Stimulated activated CD8-positive, alpha-beta memory T cell treated with anti-CD3 and anti-CD28 coated beads, Interleukin-7, amount 100 ng/mL, for 48 hours (primary cell): ENCODE measurements at places on chromosomes 5 and 9.
A peak's percentile ranks its signal among the peaks of the same experiment; 100 is the strongest.

DNA sequence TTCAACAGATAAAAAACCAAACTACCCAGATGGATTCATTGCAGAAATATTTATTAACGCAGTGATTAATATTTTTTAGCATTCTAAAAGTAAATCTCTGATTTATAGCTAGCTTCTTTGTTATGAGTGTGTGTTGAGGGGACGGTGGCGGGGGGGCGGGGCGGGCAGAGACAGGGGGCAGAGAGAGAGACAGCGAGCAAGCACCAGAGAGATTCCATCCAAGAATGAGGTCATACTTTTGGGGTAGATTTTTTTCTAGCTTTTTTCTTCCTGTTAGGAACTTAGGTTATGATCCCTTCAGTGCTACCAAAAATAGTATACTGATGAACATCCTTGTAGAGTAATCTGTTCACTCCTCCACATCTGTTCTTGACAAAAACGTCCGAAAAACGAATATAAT is 500 bp upstream of the ZNF883 start:
- no peak for DNase-seq

DNA sequence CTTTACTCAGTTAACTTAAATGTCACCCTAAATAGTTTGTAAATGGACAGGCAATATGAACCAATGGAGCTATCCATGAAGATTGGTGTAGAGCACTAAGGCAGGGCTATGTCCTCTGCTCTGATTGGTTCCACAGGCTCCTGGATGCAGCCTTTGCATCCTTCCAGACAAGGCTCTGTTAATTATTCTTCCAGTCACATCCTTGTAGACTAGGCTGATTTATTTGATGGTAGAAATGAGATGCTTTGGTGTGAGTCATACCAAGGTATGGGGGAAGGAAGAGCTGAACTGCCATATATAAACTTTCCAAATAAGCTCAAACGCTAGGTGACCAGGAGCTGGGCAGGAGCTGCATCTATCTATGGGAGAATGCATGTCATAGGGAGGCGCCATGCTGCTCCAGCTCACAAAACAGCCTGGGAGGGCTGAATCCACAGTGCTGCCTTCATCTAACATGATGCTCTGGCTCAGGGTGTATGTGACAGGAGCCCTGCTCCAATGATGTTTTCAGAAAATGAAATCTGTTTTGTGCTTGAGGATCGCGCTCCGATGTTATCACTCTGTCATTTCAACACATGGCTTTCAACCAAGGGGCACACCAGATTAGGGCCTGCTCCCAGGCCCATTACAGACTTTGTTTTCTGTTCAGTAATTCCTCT is 818.0 kb upstream of the ZNF608 start:
- DNase-seq = no peak

GRCh38 chr9:71985297-71985911 is 74.0 kb downstream of the C9orf85 start:
- no peak for DNase-seq

- peak; percentile 31 for DNase-seq
Observed at GRCh38 chr5:140381972-140382371, 19.7 kb upstream of the ANKHD1 start.

GRCh38 chr5:50846261-50846660 is 179.8 kb downstream of the PARP8 start:
- no peak for DNase-seq

DNA sequence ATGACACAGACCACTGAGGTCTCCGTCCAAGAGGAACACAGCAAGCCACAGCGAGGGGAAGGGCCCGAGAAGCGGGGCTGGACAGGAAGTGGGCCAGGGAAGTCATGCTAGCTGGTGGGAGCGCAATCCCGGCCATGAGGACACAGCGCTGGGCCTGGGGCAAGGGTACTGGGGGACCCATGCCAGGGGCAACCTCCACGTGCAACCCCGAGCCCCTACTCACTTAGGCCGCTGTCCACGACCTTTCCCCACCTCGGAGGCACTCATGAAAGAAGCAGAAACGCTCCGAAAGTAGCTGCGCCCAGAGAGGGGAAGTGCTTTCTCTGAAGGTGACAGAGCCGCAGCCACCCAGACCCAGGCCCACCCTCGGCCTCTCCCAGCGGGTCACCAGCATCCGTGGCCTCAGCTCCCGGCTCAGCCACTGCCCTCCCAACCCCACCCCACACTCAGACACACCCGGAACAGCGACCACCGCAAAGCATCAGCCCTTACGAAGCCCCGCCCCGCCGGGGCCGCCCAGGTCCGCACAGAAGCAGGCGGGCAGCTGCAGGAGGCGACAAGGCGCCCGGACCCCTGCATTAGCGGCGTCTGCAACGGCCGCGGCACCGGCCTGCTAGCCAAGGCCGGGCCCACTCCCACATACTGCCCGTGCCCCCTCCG is 782 bp downstream of the BICD2 start:
- no peak for DNase-seq

GRCh38 chr5:163478126-163478981 is 17.9 kb downstream of the HMMR start:
- no peak for DNase-seq

DNA sequence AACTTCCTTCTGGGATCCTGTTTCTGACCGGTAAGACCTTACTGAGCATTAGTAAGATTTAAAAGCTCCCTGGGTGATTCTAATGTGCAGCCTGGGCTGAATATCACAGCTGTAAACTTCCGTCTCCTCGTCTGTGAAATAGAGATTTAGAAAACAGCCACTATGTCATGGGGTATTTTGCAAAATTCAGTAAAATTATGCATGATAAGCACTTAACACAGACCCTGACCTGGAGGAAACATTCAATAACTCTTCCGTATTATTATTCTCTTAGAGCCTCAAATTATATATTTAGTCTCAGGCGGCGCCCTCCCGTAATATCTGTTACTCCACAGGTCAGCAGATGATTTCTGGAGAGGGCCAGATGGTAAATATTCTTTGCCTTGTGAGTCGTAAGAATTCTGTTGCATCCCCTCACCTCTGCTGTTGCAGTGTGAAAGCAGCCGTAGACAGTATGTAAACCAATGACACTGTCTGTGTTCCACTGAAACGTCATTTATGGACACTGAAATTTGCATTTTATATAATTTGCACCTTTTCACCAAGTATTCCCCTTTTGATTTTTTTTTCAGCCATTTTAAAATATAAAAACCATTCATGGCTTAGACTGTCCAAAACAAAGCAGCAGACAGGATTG is 39.2 kb upstream of the RARS1 start:
- no peak for DNase-seq

DNA sequence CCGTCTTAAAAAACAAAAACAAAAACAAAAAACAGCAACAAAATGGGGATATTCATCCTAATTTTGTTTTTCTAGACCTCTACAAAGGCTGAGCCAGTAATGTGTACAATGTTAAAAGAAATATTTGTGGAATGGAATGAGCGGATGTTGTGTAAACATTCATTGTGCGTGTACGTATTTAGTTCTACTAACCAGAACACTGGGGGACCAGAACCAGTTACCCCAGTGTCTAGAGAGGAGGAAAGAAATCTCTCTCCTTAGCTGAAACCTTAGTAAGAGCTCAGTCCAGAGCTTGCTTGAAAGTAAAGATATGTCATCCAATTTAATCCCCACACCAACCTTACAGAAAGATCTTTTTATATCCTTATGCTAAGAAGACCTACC is 106.7 kb upstream of the CPEB4 start:
- DNase-seq = no peak

GRCh38 chr9:27365707-27366376 is 68.9 kb upstream of the EQTN start:
- DNase-seq = peak; percentile 54

GRCh38 chr9:5493679-5494511 is 16.4 kb upstream of the PDCD1LG2 start:
- no peak for DNase-seq

DNA sequence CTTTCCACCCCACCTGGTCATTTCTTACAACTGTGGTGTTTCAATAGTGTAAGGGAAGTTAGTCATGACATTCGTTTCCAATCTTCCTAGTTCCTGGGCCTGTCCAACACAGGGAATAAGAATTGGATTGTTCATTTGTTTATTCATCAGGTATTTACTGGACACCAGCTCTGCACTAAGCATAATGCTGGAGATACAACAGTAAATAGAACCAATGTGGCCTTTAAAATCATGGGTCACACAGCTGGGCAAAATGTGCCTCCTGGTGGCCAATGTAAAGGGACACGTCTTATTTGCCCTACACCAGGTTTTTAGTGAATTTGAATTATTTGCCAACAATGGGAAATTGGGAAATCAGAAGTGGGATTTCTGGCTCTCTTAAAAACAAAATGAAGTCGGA is 10.4 kb downstream of the ABLIM3 start:
- DNase-seq = no peak

DNA sequence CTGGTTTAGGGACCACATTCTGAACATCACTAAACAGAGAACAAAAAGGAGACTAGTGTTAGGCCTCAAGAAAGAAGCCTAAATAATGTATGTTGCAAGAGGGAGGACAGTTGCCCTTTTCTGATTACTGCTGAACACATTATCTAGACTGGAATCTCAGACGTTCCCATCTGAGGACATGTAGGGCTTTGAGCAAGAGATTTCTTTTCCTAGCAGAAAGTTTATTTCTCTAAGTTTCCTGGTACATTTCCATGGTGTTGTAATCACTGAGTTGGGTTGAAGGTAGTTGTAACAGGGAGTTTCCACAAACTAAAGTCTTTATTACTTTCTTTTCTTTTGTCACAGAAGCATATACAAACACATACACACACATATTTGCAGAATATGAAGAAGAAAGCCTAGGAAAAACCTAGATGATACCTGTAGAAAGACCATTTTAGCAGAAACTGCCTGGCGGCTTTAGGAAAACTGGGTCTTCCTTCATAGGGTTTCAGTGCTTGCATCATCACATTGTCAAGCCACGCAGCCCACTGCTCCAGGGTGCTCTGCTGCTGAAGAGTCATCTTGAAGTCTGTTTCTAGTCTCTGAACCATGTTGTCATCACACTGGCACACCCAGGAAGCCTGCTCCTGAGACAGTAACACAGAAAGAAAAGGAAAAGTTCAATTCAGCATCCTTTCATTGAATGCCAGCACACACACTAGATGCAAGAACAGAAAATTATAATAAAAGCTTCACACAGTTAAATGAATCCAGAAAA is 269.1 kb downstream of the RFX3 start:
- DNase-seq = no peak
